ENCODE measurements at places on chromosomes 2 and 18.

- no peaks in the 10 kb centered on the region for H3K36me3 ChIP-seq
- no peaks in the 10 kb centered on the region for H3K4me1 ChIP-seq
- no peak overlapping the region for H3K4me3 ChIP-seq
- no peaks in the 10 kb centered on the region for H3K27me3 ChIP-seq
- no peak for DNase-seq
These were observed 94.3 kb upstream of the CELF4 start for GRCh38 chr18:37659906-37660305.

DNA sequence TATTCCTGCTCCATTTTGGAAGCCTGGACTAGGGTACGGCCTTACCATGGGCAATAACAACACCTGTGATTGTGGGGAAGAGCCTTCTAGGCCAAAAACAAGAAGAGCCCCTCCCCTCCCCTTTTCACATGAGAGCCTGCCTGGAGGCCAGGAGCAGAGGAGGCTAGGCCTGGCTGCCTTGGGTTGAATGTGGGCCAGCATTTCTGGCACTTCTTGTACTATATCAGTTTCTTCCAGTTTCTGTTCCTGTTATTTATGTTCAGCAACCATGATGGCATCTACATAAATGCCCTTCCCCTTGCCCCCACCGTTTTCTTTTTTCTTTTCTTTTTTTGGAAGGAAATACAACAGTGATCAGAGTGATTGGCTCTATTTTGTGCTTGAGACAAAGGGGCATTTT lies 58.4 kb downstream of the KCTD18 start:
- no peaks in the 10 kb centered on the region for H3K27me3 ChIP-seq
- no peak for DNase-seq
- H3K27ac ChIP-seq, result no peak overlapping the region
- peaks cover 4% of the 10 kb centered on the region for H3K4me1 ChIP-seq
- peaks cover 2% of the 10 kb centered on the region for H3K36me3 ChIP-seq

GRCh38 chr2:71811157-71811556 lies 336.5 kb downstream of the CYP26B1 start:
- H3K4me1 ChIP-seq, result no peaks in the 10 kb centered on the region
- H3K36me3 ChIP-seq, result no peaks in the 10 kb centered on the region
- DNase-seq, result no peak
- H3K27ac ChIP-seq, result no peak overlapping the region
- no peak overlapping the region for H3K4me3 ChIP-seq

DNA sequence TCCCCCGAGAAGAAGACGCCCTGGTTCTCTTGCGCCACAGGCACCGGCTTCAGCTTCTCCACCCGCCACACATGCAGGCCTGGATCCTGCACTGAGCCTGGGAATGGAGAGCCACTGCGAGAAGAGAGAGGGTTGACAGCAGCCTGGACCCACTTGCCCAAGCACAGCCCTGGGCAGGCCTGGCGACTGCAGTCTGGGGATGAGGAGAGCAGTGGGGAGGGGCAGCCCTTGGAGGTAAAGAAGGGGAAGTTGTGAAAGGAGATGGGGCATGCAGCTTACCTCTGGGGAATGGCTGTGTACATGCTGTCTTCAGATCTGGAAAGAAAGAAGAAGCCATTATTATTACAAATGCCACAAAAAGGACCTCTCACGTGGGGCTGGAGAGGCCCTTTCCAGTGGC lies 8.3 kb downstream of the CAPG start:
- H3K4me3 ChIP-seq, result no peak overlapping the region
- DNase-seq, result no peak
- H3K36me3 ChIP-seq, result no peaks in the 10 kb centered on the region
- H3K27ac ChIP-seq, result no peak overlapping the region
- H3K4me1 ChIP-seq, result no peaks in the 10 kb centered on the region

GRCh38 chr2:141201016-141201565 lies 929.7 kb downstream of the LRP1B start:
- DNase-seq, result no peak
- no peaks in the 10 kb centered on the region for H3K27me3 ChIP-seq
- H3K27ac ChIP-seq, result no peak overlapping the region
- H3K4me3 ChIP-seq, result no peak overlapping the region

DNA sequence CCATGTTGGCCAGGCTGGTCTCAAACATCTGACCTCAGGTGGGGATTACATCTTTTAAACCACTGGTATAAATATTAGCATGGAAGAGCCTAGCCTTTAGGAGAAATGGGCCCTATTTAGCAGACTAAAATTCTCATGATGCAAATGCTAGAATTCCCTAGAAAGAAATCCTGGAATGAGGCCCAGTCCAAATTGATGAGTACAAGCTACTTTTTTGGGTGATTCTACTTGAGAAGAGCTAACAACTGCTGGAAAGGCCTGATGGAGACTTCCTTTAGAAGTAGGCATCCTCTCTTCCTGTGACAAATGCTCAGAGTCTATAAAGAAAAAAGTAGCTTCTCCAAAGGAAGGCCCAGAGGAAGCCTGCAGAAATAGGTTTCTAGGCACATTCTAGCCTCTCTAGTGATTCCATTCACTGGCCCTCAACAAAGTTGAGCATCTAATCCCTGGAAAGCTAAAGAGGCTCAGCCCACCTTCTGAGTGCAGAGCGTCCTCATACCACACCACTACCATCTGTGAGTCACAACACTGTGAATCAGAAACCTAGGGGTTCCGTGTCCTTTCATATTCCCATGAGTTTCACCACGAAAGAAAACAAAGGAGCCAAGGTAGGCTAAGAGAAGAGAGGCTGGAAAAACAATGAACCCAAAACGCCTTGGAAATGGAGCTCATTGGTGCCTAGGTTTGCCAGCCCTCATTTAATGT lies 183.1 kb downstream of the C1D start:
- DNase-seq, result no peak
- peaks cover 3% of the 10 kb centered on the region for H3K4me1 ChIP-seq
- H3K4me3 ChIP-seq, result no peak overlapping the region
- H3K27ac ChIP-seq, result no peak overlapping the region
- no peaks in the 10 kb centered on the region for H3K36me3 ChIP-seq

- peaks cover 7% of the 10 kb centered on the region for H3K4me1 ChIP-seq
- no peak overlapping the region for H3K27ac ChIP-seq
- no peaks in the 10 kb centered on the region for H3K27me3 ChIP-seq
- H3K36me3 ChIP-seq, result peaks cover 5% of the 10 kb centered on the region
These were observed 86.0 kb downstream of the MAPRE2 start for GRCh38 chr18:35127201-35127600.

GRCh38 chr2:119735565-119735964 lies 24.2 kb upstream of the PTPN4 start:
- H3K4me3 ChIP-seq, result no peak overlapping the region
- H3K27me3 ChIP-seq, result no peaks in the 10 kb centered on the region
- H3K4me1 ChIP-seq, result no peaks in the 10 kb centered on the region

DNA sequence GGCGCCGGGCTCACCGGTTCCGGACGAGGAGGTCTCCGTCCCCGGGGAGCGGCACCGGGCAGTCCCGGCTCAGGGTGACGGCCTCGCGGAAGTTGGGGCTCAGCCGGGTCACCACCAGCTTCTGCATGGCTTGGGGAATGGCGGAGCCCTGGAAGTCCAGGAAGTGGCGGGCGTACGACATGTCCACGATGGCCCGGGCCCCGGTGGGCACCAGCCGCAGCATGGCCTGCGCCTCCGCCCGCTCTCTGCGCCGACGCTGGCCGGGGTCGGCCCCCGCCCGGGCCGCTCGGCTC lies 157 bp downstream of the PTGR3 start:
- DNase-seq, result no peak
- peaks cover 35% of the 10 kb centered on the region for H3K4me1 ChIP-seq
- no peak overlapping the region for H3K27ac ChIP-seq
- no peaks in the 10 kb centered on the region for H3K36me3 ChIP-seq

GRCh38 chr2:201733544-201733943 lies 35.1 kb upstream of the MPP4 start:
- no peaks in the 10 kb centered on the region for H3K4me1 ChIP-seq
- DNase-seq, result no peak
- H3K27me3 ChIP-seq, result no peaks in the 10 kb centered on the region

Measured in H1 (cell line).